EH (cell line): ENCODE measurements at places on chromosomes 7 and 10.
A peak's percentile ranks its signal among the peaks of the same experiment; 100 is the strongest.

- DNase-seq = no peak
Observed at GRCh38 chr10:6259153-6259552, 56.4 kb downstream of the PFKFB3 start.

GRCh38 chr10:96846926-96847325 is 14.8 kb downstream of the LCOR start:
- no peak for DNase-seq

GRCh38 chr10:118394301-118395200 is 52.4 kb upstream of the FAM204A start:
- DNase-seq = no peak

GRCh38 chr7:80732630-80733029 is 94.2 kb downstream of the CD36 start:
- DNase-seq = no peak

DNA sequence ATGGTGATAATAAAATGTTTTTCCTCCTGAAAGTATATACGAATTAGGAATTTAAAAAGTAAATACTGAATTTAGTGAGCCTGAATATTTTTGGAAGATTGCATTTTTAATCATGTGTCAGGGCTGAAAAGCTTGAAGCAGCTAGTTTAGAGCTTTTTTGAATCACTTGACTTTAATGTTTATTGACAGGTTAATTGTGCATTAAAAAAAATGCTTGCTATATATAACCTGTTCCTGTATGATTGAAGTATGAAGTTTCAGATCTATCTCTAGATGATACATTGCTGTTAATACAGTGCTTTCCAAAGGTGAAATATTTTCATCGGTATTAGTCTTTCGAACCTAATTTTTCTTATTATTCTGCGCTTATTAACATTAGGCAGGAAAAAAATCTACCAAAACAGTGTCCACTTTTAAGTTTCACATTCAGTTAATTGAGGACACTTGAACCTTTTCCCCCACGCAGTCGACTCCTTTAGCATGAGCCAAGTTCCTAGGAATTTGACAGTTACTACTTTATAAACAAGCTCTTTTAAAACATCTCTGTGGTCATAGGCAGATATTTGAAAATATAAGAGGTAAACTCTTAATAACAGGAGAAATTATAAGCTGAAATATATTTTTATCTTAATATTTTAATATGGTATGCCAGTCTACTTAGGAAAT is 187.1 kb downstream of the MLLT10 start:
- DNase-seq = peak; percentile 63

DNA sequence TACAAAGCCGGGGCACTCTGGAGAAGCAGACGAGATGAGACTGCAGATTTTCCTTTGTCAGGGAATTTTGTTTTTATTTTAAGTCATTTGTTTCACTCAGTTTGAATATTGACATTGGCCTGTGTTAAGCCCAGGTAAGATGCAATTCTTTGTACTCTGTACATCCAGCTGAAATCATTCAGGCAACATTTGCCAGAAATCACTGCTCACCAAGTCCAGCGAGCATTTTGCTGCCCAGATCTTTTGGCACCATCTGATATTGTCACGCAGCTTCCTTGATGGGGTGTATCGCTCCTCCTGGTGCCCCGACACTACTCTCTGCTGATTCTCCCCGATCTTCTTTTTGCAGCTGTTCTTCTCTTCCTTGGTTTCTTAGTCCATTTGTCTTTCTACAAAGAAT is 261.7 kb downstream of the GALNT17 start:
- no peak for DNase-seq

DNA sequence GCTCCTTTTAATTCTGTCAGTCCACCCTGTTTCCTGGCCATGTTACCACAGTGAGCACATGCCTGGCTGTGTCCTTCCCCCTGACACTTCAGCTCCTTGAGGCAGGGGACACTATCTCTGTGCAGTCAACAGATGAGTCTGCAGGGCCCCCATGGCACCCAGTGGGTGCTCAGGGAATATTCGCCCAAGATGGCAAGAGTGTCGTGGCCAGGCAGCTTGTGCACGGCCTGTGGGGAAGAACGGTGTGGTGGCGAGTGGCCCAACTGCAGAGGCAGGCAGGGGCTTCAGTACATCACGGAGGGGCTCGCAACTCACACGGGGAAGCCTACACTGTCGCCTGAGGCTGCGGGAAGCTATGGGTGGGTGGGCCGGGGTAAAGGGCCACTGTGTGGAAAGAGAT is 91.1 kb downstream of the TRRAP start:
- DNase-seq = no peak

DNA sequence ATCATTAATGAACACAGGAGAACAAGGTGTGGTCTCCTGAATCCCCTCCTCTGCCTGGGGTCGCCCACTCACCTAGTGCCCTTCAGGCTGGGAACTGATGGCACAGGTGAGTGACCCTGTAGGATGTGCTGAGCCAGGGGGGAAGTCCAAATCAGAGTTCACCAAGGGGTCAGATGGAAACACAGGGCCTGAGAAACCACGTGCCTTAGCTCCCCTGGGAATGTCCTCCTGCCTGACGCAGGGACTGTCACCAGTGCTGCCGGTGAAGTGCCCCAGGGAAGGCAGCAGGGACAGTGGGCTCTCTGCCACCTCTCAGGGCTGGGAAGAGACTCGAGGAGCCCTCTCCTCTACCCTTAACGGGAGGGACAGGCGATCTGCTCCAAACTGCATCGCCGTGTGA is 5.8 kb upstream of the PYROXD2 start:
- DNase-seq = no peak

DNA sequence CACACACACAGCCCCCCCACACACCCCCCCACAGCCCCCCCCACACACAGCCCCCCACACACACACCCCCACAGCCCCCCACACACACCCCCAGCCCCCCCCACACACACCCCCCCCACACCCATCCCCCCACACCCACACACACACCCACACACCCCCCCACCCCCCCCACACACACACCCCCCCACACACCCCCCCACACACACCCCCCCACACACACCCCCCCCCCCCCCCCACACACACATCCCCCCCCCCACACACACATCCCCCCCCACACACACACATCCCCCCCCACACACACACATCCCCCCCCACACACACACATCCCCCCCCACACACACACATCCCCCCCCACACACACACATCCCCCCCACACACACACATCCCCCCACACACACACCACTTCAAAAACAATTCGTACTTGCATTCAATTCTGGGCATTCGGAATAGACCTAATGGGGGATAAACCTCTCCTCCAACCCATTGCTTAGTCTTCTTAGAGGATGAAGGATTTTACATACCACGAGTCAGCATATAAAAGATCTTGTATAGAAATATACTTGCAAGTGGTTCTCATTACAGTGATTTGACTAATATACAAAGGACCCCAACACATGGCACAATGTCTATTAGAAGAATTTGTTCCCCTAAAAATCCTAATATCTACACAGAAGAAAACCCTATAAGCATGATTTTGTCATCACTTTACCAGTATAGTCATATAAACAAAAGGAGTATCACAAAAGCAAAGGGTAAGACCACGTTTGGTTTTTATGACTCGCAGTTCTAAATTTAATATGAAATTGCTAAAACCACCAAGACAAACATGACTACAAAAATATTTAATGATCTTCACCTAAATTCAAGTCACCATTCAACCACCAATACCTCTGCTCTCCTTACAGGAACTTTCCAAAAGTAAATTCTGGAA is 80.9 kb downstream of the DIP2C start:
- DNase-seq = peak; percentile 46

- DNase-seq = peak; percentile 28
Observed at GRCh38 chr7:32206987-32207386, 136.8 kb upstream of the PDE1C start.

DNA sequence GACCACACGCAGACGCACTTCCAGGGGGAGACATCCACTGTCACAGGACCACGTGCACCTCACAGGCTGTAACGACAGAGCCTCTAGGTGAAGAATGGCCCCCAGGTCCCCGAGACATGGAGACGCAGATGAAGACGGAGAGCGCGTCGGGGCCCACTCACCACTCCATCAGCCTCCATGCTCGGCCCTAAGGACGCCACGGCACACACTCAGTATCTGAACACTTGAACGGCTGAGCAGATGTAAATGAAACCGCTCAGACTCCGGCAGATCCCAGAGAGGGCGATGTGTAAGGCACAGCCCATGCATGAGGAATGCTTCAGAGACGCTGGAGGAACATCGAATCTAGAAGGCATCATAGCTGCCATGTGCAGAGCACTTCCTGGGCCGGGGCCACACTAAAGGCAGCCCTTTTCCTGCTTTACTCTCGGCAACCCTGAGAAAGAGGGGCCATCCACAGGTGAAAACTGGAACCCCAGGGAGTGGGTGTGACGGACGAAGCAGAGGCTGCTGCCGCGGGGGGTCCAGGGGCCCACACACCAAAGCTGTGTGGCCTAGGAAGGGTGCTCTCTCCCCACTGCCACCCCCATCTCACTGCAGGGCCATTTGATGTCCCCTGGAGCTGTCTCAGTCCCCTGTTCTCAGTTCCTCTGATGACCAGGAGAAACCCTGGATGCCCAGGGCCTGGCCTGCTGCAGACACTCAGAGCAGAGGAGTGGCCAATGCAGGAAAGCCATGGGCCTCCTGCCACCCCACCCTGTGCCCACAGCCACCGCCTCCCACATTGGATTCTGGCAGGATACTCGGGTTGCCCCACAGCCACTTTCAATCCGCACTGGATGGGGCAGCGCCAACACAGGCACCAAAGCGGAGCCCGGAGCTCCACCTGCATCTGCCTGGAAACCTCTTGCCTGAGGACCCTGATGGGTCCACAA is 253.8 kb downstream of the MAD1L1 start:
- no peak for DNase-seq

- DNase-seq = no peak
Observed at GRCh38 chr7:47574482-47575329, 7.2 kb downstream of the TNS3 start.

GRCh38 chr7:117674617-117675016 is 194.8 kb downstream of the CFTR start:
- no peak for DNase-seq

GRCh38 chr7:83528925-83529423 is 120.0 kb downstream of the SEMA3E start:
- DNase-seq = no peak

GRCh38 chr10:109894516-109894915 is 28.8 kb downstream of the XPNPEP1 start:
- DNase-seq = peak; percentile 48

GRCh38 chr10:12960941-12961340 is 40.6 kb downstream of the CCDC3 start:
- no peak for DNase-seq

DNA sequence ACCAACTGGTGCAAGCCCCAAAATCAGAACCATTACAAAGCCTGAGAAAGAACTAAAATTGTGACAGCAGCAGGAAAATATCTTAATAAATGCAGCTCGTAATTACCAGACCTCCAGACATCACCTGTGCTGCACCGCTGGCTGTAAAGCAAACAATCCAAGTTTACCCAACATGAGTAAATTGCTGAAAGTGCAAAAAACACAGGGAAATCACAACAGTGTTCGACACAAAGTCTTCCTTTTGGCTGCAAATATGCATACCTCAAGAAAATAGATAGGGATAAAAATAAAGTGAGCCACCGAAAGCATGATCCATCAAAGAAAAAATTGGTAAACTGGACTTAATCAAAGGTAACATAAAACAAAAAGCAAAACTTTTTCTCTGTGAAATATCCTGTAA is 101.7 kb downstream of the SLC16A9 start:
- DNase-seq = no peak

DNA sequence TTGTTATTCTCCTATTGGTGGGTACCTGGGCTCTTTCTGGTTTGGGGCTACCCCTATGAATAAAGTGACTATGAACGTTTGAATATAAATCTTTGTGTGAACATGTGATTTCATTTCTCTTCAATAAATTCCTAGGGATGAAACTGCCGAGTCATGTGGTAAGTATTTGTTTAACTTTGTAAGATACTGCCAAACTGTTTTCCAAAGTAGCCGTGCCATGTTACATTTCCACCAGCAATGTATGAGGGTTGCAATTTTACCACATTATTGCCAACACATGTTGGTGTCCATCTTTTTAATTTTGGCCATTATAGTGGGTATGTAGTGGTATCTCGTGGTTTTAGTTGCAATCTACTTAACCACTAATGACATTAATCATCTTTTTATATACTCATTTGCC is 94.7 kb downstream of the ZNRF2 start:
- peak; percentile 56 for DNase-seq

DNA sequence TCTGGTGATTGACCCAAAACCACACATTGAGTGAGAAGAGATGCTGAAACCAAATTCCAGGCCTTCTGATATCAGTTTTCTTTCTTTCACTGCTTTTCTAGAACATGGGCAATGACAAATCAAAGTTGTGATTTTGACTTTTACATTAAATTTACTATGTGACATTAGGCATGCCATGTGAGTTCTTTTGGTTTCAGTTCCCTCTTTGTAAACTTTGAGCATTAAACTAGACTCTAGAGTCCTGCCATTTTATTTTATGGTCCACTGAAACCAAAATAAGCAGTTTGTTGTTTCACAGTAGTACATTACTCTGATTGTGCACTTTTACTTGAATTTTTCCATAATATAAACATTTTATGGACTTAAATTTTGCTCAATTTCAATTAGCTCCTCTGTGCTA is 381.1 kb upstream of the SEMA3D start:
- DNase-seq = no peak

GRCh38 chr10:121596689-121597503 is 1.3 kb downstream of the FGFR2 start:
- DNase-seq = peak; percentile 26

- DNase-seq = no peak
Observed at GRCh38 chr10:89887406-89887805, 186.0 kb downstream of the KIF20B start.

DNA sequence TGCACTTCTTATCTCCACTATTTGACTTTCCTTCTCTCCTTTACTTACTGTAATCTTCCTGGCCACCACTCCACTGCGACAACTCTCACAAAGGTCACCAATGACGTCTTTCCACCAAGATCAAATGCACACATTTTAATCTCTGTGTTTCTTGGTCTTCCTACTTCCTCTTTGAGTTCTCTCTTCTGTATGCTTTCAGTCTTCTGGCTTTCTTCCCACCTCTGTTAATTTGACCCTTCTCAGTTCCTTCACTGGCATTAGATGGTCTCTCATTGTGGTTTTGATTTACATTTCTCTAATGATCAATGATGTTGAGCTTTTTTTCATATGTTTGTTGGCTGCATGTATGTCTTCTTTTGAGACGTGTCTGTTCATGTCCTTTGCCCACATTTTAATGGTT is 31.9 kb downstream of the FAM107B start:
- no peak for DNase-seq

DNA sequence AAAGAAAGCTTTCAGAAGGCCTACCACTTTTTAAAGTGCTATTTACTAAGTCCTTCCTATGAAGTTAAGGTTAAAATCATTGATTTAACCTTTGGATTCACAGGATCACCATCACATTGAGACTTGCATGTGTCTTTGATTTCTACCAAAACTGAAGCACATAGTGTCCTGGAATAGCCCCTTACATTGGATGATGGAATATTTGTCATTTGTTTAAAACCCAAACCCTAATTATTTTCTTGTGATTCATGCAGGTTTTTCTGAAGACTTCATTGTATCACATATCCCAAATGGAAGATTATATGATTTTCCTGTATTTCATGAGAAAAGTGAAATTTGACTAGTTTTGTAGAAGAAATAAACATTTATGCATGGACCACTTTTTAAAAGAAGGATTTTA is 3.3 kb downstream of the SEMA3A start:
- DNase-seq = peak; percentile 17

- DNase-seq = no peak
Observed at GRCh38 chr7:148037044-148037443, 553.5 kb upstream of the C7orf33 start.

GRCh38 chr7:24510759-24511158 is 62.5 kb upstream of the PALS2 start:
- no peak for DNase-seq
